ENCODE measurements at places on chromosomes 12 and 14.

GRCh38 chr12:123571343-123571813 is 13.0 kb upstream of the TMED2 start:
- DNase-seq: no peak

GRCh38 chr12:127928615-127929571 is 338.1 kb upstream of the TMEM132C start:
- DNase-seq: no peak

- DNase-seq: no peak
Measured at GRCh38 chr14:31927348-31927832, 149.7 kb upstream of the ARHGAP5 start.

DNA sequence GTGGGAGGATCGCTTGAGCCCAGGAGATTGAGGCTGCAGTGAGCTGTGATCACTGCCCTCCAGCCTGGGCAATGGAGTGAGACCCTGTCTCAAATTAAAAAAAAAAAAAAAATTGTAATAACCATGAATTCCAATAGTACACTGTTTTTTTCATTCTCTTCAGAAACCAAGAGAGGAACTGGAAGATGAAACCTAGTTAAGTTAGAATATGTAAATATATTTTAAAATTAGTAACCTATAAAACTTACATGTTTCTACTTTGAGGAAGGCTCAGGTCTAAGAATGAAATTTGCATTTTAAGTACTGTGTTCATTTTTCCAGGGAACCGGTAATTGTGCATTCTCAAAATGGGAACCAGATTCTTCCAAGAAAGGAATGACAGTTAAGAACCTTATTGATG is 18.8 kb downstream of the KNTC1 start:
- DNase-seq: no peak

GRCh38 chr12:118746176-118746575 is 235.2 kb upstream of the SRRM4 start:
- DNase-seq: no peak

DNA sequence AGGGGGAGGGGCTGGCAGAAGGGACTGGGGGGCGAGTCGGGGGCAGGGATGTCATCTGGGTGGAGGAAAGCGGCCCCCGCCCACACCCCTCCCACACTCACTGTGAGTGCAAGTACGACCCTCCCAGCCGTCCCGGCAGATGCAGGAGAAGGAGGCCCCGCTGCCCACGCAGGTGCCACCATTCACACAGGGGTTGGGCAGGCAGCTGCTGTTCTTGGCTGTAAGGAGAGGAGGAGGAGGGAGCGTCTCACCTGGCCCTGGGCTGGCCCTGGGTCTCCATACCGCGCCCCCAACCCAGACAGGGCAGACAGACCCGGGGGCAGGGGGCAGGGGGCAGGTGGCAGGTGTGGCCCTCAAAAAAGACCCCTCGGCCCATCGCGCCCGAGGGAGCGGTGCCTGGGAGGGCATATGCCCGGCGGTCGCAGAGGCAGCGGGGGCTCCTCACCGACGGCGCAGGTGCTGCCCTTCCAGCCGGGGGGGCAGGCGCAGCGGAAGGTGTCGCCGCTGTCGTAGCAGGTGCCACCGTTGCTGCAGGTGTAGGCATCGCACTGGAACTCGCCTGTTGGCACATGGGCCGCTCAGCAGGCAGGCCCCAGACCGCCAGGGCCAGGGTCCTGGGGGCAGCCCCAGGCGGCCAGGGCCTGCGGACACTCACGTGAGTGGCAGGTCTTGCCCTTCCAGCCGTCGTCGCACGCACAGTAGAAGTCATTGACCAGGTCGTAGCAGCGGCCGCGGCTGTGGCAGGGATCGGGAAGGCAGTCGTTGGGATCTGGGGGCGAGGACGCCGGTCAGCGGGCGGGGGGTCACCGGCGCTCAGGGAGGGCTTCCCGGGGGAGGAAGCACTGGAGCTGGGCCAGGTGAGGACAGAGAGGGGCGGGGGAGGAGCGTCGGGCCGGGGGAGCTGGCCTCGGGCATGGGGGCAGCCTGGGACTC is 20.6 kb downstream of the JAG2 start:
- no peak for DNase-seq

DNA sequence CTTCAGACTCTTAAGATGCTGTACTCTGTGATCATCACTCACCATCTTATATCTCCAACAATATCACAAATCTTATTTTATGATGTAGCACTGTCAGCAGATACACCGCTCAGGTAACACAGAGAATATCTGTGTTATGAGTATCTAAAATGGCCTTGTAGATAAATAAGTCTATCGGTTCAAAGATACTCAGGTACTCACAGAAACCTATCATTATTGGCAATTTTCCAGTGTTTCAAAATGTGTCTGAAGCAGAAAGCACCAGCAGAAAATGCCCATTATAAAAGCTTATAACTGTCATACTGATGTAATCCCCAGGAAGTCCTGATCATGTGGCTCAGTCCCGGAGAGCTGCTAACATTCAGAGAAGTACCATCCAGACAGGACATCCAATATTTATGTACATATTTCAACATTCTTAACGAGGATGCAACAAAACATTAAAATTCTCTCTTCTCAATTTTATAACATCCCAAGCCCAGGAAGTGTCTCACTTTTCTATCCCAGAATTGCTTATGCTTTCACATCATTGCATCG is 190.7 kb upstream of the LMNTD1 start:
- DNase-seq: no peak

DNA sequence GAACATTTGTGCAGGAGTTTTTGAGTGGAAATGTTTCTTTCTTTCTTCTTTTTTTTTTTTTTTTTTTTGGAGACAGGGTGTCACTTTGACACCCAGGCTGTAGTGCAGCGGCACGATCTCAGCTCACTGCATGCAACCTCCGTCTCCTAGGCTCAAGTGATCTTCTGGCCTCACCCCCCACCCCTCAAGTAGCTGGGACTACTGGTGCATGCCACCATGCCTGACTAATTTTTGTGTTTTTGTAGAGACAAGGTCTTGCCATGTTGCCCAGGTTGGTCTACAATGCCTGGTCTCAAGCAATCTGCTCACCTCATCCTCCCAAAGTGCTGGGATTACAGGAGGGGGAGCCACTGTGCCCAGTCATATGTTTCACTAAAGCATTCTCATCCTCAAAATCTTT is 69.2 kb upstream of the BCAT1 start:
- DNase-seq: no peak

- no peak for DNase-seq
Measured at GRCh38 chr12:109460538-109460937, 16.6 kb downstream of the KCTD10 start.

DNA sequence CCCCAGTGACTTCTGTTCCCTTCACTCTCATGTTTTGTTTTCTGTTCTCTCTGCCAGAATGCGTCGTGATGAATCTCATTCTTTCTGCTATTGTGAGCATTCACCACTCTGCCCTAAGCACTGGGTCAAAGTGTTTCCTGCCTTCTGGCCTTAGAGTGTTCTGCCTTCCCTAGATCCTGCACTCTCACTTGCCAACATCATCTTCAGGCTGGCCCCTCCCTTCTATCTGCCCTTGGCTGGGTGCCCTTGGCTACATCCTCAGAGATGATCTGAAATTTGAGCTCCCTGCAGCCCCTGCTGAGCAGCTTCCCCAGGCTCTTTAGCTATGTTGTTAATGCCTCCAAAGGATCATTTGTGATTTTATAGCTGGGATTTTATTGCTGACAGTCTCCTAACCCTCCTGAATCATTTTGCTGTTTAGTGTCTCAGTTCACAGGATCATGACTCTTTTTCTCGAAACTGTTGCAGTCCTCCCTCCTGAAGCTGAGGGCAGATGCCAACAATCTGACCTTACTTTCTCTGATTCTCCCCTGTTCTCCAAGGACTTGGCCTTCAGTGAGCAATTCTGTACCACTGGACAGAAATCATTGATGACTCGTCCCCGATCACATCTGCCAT is 4.5 kb downstream of the DHRS2 start:
- DNase-seq: no peak

DNA sequence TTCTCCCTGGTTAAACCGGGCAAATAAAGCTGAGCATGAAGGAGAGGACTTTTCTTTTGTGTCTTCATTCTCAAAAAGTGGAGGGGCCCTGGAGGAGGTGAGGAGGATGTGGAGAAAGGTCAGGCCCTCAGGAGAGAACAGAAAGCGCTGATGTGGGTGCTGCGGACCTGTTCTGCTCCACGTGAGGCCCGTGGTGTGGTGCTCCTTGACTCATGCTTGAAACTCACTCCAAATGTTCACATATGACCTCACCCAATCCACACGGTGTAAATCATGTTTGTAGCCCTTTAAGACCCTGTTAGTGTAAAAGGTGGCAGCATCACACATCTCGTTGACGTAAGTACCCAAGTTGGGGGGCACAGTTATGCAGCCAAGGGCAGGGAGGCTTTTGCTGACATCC is 126.2 kb downstream of the FOXN3 start:
- DNase-seq: no peak

DNA sequence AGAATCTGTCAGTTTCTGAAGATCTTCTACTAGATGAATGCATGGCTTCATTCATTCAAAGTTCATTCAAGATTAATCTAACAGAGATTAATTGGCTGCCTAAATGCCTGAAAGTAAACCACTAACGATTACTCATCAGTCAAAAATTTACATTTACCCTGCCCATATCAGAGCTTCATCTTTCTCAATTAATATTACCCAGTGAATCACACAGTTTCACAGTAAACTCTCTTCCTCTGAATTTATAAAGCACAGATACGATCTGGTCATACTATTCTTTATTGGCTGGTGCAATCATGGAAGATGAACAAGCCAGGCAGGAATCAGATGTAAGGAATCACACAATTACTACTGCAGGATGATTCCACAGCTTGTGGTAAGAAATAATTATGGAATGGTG is 377.7 kb downstream of the SLC16A7 start:
- DNase-seq: no peak

DNA sequence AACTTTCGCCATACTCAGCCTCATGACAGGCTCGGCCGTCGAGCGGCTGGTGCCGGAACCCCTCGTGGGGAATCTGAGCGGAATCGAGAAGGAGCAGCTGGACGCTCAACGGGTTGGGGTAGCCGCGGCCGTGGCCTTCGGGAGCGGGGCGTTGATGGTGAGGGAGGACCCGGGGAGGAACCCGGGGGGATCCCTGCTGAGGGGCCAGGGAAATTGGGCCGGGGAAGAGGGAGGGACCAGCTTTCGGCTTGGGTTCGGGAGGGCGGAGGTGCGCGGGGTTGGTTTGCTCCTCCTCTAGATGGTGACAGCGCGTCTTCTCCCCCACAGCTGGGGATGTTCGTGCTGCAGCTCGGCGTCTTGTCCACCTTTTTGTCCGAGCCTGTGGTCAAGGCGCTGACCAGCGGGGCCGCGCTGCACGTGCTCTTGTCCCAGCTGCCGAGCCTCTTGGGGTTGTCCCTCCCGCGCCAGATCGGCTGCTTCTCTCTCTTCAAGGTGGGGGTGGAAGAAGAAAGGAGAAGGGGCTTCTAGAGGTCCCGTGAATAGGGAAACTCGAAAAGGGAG is 9.8 kb downstream of the ARHGEF25 start:
- DNase-seq: no peak

DNA sequence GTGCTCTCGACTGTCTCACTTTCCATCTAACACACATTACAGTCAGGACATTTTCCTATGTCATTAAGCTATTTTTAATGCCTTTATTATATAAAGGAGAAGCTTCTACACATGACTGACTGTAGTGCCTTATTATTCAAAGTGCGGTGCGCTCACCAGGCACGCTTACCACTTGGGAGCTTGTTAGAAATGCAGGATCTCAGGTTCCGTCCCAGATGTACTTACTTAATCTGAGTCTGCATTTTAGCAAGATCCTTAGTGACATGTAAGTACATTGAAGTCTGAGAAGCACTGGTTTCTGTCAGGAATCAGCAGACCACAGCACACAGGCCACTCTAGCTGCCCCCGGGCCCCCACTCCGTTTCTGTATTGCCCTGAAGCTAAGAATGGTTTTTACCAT is 44.7 kb upstream of the MDM1 start:
- no peak for DNase-seq

GRCh38 chr14:32576088-32576795 is 247.1 kb downstream of the AKAP6 start:
- DNase-seq: peak; percentile 8

DNA sequence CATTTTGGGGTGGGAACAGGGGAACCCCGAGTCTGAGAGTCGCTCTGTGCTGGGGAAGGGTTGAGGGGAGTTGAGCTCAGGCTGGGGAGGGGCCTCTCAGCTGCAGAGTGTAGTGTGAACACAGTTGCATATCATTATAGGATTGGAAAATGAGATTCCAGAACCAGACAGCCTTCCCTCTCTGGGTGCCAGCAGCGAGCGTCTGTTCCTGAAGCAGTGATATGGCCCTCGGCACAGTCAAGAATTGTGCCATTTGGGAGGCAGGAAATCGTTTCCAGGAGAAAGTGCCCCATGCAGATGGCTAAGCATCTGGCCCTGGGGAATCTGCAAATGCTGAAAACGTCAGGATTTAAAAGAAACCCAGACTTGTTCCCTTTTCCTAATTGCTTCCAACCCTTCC is 70.4 kb upstream of the SFSWAP start:
- DNase-seq: no peak

- no peak for DNase-seq
Measured at GRCh38 chr14:86243158-86243557, 713.2 kb downstream of the FLRT2 start.

- DNase-seq: no peak
Measured at GRCh38 chr12:110739894-110740293, 2.8 kb downstream of the PPP1CC start.

DNA sequence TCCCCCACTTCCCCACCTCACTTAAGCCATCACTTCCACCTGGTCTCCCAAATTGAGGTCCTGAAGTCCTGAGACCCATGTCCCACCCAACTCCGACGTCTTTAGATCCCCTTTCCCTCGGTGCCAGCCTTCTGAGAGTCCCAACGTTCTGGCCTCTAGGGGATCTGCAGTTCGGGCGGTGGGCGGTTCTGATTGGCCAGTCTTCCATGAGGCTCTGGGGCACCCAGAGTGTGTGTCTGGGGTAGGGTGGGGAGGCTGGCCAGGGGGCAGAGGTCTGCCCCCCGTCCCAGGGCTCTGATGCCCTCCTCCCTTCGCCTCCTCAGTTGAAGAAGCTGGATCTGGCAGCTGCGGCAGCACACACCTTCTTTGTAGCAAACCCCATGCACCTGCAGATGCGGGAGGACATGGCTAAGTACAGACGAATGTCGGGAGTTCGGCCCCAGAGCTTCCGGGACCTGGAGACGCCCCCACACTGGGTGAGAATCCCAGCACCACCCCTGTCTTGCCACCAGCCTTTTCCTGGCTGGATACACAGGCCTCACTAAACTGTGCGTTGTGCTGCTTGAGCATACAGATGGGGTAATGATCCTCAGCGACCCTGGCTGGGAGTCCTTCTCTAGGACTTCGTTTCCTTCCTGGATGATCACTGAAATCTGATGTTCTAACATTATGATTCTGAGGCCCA is 1.5 kb downstream of the P3H3 start:
- no peak for DNase-seq

GRCh38 chr12:9992296-9992695 is 6.6 kb downstream of the CLEC1B start:
- no peak for DNase-seq

DNA sequence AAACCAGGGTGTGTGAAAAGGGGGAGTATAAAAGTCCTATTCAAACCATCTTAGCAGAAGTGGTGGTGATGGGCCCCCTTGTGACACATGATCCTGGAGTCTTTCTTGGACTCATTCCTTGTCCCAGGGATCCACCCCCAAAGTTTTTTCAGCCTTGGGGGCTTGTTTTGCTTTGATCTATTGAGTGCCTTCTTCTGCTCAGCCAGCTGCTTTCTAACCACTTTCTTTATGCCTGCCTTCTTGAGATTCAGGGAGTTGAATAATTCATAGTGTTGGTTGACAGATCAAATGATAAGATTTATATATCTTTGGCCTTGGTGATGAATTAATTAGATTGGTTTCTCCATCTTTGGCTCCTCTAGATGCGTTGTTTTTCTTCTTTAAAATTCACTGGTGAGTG is 926.7 kb downstream of the DIO2 start:
- no peak for DNase-seq

All from effector CD4-positive, alpha-beta T cell (primary cell).